ENCODE measurements at places on chromosomes 6 and 20.

GRCh38 chr6:100620085-100620840 lies 155.5 kb upstream of the SIM1 start:
- DNase-seq: no peak

GRCh38 chr20:21618759-21619416 lies 86.6 kb upstream of the PAX1 start:
- no peak for DNase-seq

- DNase-seq: no peak
These were observed 32.3 kb upstream of the SLC22A23 start for GRCh38 chr6:3489027-3489757.

DNA sequence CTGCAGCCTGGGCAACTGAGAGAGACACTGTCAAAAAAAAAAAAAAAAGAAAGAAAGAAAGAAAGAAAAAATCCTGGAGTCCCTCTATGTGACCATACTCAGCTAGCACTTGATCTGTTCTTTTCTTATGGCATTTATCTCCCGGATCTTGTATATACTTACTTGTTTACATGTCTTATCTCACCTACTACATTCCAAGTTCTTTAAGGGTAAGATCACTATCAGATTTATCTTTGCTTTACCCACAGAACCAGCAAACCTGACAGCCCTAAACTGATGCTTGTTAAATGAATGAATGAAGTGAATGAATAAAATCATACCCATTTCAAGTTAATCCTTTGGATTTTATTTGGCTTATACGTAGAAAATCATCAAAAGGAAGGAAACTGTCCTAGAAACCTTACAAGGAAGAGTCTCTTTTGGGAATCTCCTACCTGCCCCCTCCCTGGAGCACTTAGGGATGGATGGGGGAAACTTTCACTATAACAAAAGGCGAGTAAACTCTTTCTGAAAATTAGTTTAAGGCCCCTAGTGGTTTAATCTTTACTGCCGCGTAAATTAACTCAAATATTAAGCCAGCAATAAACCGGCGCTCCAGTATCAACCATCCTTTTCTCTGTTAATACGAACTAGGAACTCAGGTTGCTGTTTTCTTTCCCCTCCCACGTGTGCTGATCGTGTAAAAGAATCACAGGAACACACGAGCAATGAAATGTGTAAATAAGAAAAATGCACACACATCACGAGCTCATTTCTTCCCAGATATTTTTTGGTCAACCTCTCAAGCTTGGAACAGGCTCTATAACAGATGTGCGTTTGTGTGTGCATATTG lies 1.3 kb upstream of the UTRN start:
- DNase-seq: no peak

DNA sequence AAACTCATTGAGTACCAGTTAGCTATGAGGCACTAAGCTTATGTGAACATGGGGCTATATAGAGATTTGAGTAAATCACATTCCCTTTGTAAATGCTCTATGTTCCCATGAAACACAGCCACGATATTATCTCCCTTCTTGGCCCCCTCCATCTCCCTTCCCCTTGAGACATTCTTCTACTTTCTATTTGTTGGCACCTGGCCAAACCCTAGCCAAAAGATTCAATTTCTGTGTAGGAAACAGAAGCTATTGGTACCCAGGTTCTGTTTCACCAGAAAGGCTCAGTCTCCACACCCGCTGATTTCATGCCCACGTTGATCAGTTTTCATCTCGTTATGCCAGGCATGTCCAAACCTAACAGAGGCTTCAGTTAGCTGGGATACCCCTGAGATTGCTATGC lies 145.5 kb upstream of the LAMP5 start:
- DNase-seq: no peak

GRCh38 chr6:53581856-53582255 lies 37.0 kb upstream of the GCLC start:
- DNase-seq: no peak
